Gastrocnemius medialis (tissue), 4 donors: ENCODE measurements at places on chromosomes 3 and 15. TPM values are rescaled to one million over a fixed set of nuclear protein-coding genes. Genes with fewer than 3 reads are reported as not detected.

IQCH gene
- 0.65 TPM for total RNA-seq

GRCh38 chr3:128931046-128931445 lies 51.6 kb downstream of the ACAD9 start:
- no peak for DNase-seq

GRCh38 chr15:38688761-38689160 lies 124.1 kb upstream of the RASGRP1 start:
- no peak for DNase-seq

EFCC1 gene
- total RNA-seq = 1.2 TPM

LTF gene
- 1.5 TPM for total RNA-seq

DNA sequence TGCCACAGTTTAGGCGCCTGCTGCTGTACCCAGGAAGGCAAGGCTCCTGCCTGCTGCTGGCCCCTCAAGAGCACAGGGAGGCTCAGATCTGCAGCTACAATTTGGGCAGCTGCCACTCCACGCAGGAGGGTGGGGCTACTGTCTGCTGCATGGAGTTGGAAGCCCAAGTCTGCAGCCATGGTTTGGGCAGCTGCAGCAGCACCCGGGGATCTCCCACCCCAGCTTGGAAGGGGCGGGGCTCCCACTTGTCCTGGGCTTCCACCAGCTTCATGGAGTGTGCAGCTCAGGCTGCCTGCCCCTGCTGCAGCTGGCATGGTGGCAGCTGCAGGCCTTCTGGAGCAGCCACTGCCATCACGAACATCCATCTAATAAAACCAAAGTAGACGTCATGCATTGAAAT lies 512.9 kb downstream of the PYDC2 start:
- no peak for DNase-seq

CCR1 gene
- total RNA-seq = 2.3 TPM

GRCh38 chr3:170692720-170693119 lies 106.8 kb upstream of the SLC7A14 start:
- DNase-seq = no peak

DNA sequence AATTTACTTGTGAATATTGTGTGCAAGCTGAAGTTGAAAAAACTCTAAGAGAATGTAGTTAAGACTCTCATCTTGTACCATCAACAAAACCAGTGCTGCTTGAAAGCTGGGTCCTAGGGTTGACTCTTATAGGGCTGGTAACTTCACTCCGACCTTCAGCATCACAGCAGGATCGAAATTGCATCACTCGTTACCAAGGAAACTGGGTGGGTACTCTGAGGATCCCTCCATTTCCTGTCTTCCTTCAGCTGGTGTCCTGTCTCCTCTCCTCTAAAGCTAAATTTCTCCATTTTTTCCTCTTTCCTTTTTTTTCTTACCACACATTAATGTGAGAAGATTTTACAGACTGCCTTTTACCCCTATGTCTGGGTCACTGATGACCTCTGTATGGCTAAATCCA lies 3.0 kb upstream of the APH1B start:
- no peak for DNase-seq

DNA sequence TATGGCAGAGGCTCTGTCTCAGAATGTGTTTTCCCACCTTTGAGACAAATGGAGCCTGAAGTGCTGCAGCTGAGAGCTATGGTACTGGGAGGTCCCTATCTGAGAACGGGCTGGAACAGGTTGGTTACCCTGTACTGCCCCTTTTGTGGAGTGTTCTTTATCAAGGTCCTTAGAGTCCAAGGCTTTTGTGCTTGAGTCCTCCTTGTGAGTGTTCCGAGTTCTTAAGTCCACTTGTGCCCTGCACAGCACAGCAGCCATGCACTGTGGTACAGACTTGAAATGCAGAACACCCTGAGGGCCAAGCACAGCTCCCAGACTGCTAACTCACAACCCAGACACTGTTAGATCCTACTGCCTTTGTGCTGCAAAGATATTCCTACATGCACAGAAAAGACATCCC lies 67.8 kb downstream of the ARHGAP31 start:
- DNase-seq = no peak

RGMA gene
- 150 TPM for total RNA-seq

- DNase-seq = no peak
Observed at GRCh38 chr3:138470687-138471086, 36.3 kb downstream of the ESYT3 start.
